Right ventricle myocardium superior (tissue), 1 donor: ENCODE measurements at places on chromosomes 13 and 19. TPM values are rescaled to one million over a fixed set of nuclear protein-coding genes. Genes with fewer than 3 reads are reported as not detected.

GRCh38 chr19:38729653-38730469, 14.4 kb downstream of the CAPN12 start:
- DNase-seq, result peak; percentile 86

GRCh38 chr13:101417043-101417406, 717 bp upstream of the NALCN start:
- no peak for DNase-seq

- peak; percentile 64 for DNase-seq
Measured at GRCh38 chr13:40153516-40153915, 498.1 kb downstream of the COG6 start.

- no peak for DNase-seq
Measured at GRCh38 chr13:98221234-98221633, 44.2 kb upstream of the RNF113B start.

GRCh38 chr19:51691074-51691583, 2.0 kb upstream of the SPACA6 start:
- DNase-seq, result no peak

GRCh38 chr19:40367577-40368434, 19.3 kb downstream of the PLD3 start:
- no peak for DNase-seq

DNA sequence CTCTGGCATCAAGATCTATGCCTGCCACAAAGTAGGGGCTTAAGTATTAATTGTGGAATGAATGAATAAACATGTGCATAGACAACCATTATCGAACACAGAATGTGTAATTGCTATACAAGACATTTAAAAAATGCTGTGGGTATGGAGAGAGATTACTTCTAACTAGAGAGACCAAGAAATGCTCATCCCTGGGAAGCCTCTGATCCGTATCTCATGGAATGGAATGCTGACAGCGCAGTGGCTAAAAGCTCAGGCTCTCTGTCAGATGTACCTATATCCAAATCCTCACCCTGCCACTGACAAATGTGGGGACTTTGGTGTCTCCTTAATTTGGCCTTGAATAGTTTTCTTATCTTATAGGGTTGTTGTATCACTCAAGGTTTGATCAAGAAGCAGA, 22.7 kb upstream of the MBNL2 start:
- no peak for DNase-seq

DNA sequence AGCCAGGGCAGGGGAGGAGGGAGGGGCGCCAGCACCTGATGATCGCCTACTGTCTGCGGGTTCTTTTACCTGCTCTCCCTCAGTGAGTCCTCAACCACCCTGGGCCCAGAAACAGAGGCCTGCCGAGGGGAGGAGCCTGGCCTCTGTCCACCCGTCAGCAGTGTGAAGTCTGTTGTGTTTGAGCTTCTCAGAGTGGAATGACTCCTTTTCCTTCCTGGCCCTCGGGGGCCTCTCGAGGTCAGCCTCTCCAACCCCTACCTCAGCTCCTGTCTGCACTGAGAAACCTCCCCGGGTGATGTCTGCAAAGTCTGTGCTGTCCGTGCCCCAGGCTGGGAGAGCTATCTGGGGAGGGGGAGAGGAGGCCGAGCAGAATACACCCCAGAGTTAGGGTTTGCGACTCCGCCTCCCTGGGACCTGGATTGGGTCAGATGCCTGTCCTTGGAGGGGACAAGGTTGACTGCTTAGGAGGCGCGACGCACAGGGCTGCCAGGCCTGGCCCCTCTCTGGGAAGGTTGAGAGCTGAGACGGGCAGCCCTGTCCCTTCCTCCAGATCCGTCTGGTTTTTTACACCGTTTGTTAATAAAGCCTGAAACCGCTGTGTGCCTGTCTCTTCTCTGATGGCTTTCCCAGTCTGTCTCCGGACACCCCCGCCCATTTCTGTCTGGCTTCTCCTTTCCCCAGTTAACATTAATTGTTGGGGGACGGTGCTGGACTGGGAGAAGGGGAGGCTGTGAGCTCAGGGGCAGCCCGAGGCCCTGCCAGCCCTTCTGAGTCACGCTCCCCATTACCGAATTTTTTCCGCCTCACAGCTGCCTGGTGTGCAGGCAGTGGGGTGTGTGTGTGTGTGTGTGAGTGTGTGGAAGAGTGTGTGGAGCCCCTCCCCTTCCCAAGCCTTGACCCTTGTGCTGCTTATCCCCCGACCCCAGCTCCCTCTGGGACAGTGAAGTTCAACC, 989 bp upstream of the SSC5D start:
- DNase-seq, result peak; percentile 75

DNA sequence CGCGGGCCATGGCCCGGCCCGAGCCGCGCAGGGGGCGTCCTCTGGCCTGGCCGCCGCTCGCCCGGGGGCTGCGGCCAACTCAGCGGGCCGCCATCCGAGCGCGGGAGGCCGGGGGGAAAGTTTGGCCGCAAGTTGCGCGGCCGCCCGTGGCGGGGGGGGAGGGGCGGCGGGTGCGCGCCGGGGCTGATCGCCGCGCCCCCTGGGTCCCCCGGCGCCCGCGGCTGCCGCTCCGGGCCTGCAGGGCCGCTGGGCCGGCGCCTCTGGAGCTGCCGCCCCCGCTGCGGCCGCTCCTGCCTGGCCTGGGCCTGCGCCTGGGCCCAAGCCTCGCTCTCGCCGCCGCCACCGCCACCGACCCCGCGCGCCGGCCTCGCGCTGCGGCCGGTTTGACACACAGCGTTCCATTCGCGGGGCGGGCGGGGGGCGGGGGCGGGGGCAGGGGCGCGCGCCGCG, at the start of gene NR2F6:
NR2F6 (minus strand) TSS at position 385 of the 450 bp plus-strand sequence. CDS start 699 bp downstream, outside the sequence.
- no peak for DNase-seq

DNA sequence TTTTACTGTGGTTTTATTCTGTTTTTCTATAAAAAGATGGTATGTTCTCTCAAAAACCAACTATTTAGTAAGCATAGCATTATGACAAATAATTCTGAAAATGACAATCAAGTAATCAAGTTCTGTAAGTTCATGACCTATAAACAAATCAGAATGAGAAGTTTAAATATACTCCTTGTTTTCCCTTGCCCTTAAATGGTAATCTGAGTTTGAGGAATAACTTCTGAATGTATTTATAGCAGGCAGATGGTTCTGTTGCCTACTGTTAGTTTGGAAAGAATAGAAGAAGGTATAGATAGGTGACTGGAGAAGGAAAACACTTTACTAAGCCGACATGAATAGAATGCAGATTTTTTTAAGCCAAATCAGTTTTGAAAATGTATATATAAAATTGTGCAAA, 63.9 kb downstream of the POSTN start:
- no peak for DNase-seq

DNA sequence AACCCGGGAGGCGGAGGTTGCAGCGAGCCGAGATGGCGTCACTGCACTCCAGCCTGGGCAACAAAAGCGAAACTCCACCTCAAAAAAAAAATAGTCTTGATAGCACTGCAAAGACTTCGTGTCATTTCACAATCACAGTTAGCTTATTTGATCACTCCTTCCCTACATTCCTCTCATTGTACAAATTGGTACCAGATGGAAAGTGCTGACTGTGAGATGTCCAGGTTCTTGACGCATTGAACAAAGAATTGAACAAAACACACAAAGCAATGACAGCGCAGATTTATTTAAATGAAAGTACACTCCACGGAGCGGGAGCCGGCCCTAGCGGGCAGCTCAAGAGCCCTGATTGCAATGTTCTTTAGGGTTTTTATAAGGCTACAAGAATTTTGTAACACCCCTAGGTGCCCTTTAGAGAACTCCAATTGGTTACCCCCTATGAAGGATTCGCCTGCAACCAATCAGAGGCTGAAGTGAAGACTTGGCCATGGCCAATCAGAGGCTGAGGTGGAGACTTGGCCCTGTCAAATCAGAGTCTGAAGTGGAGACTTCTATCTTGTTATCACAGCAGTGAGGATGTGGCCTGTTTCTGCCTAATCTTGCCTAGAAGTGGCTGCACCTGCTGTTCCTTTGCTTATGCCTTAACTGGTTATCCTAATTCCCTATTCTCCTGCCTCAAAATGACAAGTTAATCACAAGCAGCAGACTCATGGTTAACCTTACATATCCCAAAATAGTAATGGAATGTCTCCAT, 16.7 kb downstream of the ZNF556 start:
- DNase-seq, result no peak

DNA sequence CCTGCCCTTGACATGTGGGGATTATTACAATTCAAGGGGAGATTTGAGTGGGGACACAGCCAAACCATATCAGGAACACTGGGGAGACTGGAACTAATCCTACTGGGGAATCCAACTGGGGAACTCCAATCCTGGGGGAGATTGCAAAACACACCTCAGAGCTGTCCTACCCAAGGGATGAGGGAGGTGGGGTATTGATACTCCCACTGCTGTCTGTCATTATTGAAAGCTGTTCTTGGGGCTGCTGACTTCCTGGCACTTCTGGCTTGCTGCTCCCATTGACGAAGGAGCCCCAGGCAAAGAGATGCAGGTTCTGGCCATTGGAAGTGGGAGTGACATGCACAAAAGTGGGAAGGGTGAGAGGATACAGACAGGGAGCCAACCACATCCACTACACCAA, 24.7 kb upstream of the POP4 start:
- DNase-seq, result no peak

DNA sequence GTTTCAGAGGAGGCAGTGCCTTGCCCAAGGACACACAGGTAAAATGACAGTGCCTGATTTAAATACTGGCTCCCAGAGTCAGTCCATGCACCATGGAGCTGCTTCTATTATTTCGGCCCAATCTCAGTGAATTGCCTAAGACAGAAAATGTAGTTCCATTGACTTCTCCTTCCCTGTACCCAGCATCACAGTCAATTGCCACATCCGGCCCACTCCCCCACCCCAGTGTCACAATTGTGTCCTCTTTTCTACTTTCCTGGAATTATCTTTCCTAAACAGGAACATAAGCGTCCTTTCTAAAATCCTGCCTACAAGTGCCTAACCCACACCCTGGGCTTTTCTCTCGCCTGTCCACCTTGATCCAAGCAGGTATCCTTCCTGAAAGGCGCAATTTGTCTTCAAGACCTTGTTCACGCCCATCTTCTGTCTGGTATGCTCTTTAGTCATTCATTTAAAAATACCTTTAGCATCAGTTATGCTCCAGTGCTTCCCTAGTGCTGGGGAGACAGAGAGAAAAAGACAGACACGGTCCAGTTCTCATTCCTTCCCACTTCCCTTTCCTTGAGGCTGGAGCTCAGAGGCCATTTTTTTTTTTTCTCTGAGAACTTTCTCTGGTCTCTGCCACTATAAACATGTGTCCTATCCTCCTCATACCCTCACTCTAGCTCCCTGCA, 411.4 kb downstream of the LIG4 start:
- no peak for DNase-seq

DNA sequence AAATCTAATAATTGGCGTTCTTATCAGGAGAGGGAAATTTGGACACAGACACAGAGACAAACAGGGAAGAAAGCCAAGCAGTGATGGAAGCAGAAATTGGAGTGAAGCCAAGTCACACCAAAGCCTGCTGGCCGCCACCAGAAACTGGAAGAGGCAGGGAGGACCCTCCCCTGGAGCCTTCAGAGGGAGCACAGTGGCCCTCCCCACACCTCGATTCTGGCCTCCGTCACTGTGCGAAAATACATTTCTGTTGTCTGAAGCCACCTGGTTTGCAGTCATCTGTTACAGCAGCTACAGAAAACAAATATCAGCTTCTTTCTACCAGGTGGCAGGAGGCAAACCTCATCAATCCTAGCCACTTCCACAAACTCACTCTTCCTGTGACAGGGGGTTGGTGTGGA, 8.3 kb upstream of the TLE6 start:
- peak; percentile 73 for DNase-seq

DNA sequence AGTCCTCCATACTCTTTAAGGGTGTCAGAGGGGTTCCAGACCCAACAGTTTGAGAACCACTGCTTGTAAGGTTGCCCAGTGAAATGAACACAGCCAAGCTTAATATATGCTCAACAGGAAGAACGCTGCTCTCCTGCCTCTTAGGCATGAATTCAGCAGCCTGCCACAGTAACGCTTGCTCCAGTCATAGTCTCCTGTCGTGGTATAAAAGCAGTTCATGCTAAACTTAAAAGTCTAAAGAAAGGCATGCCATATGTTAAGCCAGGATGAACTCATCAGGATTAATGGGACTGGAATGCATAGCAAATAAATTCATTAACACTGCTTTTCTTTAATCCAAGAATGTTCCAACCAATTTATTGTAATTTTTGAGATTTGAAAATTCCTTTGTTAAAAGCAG, 38.7 kb downstream of the SLC7A1 start:
- DNase-seq, result no peak

The KCNN4 gene
- total RNA-seq, result 0.19 TPM

The GRWD1 gene
- 16.9 TPM for total RNA-seq

The RASA3 gene
- 11.2 TPM for total RNA-seq

The SEMA6B gene
- total RNA-seq, result 15.0 TPM

The SIGLEC10 gene
- total RNA-seq, result 0.19 TPM

The DNASE2 gene
- total RNA-seq, result 16.9 TPM

The DGKH gene
- total RNA-seq, result 4.2 TPM

The SRRM5 gene
- total RNA-seq, result 0.13 TPM
